ENCODE measurements at places on chromosomes 2 and 18.
A peak's percentile ranks its signal among the peaks of the same experiment; 100 is the strongest.

DNA sequence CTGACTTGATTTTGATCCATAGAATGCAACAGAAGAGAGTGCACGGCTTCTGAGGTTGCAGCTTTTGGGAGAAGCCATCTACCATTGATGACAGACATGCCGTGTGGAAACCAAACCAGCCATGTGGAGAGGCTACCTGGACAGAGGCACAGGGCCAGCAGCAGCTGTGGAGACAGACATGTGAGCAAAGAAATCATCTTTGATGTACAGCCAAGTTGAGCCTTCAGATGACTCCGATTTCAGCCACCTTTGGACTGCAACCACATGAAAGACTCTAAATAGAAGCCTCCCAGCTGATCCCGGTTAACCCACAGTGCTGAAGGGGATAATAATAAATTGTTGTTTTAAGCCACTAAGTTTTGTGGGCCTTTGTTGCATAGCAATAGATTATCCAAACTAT lies 54.2 kb downstream of the TSN start:
- DNase-seq = no peak

- DNase-seq = no peak
Observed at GRCh38 chr2:220279840-220280239, 652.4 kb downstream of the SLC4A3 start.

GRCh38 chr18:21548647-21549046 lies 51.9 kb downstream of the ESCO1 start:
- DNase-seq = no peak

GRCh38 chr18:50790948-50791347 lies 28.9 kb downstream of the MRO start:
- no peak for DNase-seq

GRCh38 chr18:46706968-46707367 lies 49.9 kb downstream of the ST8SIA5 start:
- peak; percentile 56 for DNase-seq

GRCh38 chr2:213733893-213734292 lies 449.6 kb downstream of the SPAG16 start:
- DNase-seq = no peak

- no peak for DNase-seq
Observed at GRCh38 chr18:4264347-4264791, 190.7 kb downstream of the DLGAP1 start.

GRCh38 chr2:56382466-56382865 lies 198.7 kb downstream of the CCDC85A start:
- no peak for DNase-seq

DNA sequence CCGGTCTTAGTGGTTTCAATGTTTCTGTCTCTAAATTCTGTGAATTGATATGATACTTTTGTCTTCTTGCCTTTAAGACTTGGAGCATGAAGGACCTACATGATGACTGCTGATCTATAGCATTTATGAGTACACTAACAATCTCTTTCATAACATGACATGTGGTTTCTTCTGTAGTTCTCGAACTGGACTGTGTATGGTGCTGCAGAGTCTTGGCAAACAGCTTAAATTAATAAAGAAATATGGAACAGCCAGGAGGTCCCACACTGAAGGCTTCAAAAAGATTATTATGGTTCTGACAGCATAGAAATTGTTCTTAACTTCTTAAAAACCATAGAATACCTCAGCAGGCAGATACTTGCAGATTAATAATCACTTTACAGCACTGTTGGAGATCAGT lies 145.0 kb downstream of the DCC start:
- DNase-seq = no peak

- DNase-seq = peak; percentile 77
Observed at GRCh38 chr2:170747921-170748320, 22.3 kb upstream of the ERICH2 start.

DNA sequence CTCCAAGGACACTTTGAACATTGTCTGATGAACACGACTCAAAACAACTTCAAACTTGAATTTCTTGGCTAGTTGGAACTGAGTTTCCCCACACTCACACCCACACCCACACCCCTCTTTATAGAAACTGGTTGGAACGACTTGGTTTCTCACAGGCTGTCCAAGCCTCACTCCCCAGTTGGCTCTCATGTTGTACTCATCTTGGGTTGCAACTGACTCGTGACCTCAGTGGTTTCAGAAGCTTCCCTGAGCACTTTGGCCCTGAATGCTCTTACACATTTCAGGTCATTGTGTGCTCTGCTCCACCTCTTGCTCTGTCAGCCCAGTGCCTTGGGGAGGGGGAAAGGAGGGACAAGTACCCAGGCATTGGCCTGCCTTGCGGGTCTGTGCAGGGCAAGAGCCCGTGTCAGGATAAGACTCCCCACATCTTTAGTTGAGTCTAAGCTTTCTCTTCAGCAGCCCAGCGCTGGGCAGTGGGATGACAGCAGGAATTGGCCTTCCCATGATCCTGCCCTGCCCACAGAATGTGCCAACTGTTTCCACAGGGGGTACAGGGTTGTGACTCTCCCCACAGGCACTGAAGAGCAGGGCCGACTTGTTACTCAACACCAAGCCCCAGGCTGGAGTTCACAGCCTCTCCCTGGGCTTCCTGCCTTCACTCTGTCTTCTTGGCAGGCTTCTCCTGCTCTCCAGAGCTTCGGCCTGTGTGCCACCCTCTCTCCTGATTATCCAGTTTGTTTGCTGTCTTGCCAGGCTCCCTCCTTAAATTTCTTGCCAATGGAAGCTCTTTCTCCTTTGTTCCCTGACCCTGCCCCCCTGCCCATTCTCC lies 104.6 kb downstream of the RTN4 start:
- DNase-seq = peak; percentile 89

GRCh38 chr2:26251893-26252292 lies 7.2 kb downstream of the HADHB start:
- DNase-seq = no peak

DNA sequence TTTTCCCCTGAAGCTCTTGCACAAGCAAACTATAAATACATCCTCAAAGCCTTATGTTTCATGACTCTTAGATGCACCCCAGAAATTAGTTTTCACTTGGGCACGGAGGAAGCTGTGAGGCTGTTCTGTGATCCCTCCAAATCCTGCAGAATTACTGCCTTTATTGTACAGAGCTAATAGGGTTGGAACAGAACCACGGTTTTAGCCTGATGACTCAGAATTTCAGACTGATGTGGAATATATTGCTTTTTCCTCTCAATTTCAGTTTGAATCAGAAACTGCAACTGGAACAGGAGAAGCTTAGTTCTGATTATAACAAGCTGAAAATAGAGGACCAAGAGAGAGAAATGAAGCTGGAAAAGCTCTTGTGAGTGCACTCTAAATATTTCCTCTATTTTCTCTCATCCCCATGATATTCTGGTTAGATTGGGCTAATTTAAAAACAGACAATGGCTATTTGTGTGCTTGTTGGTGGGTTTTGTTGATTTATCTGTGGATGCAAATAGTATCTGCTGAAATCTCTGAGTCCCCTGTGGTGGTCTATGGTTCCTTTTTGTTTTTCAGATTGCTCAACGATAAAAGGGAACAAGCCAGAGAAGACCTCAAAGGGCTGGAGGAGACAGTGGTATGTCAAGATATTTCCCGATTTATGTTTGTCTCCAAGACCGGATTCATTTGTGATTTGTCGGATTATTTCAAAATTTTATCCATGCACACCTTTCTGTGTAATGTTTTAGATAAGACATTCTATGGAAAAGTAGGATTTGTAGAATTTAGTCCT lies 38.2 kb upstream of the LYPD6B start:
- DNase-seq = no peak

DNA sequence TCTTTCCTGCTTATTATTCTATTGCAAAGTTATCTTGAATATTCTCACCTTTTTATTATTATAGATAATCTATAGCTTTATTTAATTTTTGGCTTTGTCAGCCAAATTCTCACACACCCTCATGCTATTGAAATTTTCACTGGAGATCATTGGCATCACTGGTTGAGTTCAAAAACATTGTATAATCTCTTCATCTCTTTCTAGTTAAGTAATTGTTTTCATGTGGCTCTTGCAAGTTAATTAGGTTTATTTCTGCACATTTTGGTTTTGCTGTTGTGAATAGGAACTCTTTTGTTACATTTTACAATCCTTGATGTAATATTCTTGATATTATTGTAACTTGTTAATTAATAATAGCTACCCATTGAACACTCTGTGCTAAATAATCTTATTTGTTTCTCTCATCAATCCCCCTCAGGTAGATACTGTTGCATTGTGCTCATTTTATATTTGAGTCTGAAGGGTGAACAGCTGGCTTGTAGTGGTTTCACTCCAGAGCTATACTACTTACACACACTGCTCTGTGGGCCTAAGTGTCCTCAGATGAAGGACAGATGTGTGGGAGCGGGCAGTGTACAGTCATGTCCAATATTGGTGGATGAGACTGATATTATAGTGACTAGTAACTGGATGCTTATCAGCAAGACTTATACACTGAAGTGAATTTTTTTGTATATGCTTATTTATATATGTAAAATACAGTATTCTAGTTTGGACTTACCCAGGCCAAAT lies 112.7 kb downstream of the LCLAT1 start:
- DNase-seq = no peak

GRCh38 chr2:207064128-207064690 lies 101.5 kb downstream of the KLF7 start:
- no peak for DNase-seq

DNA sequence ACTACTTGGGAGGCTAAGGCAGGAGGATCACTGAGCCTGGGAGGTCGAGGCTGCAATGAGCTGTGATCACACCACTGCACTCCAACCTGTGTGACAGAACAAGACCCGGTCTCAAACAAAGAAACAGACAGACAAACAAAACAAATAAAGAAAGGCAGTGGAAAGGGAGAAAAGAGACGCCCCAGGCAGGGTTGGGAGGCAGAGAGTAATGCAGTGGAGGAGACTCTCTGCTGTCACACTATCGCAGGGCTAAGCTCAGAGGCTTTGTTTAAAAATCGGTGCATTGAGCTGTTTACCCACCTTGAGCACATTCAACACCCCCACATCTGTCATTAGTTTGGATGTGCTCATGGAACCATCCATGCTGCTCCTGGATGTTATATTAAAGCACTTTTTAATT lies 84.2 kb upstream of the RMP24 start:
- DNase-seq = no peak

DNA sequence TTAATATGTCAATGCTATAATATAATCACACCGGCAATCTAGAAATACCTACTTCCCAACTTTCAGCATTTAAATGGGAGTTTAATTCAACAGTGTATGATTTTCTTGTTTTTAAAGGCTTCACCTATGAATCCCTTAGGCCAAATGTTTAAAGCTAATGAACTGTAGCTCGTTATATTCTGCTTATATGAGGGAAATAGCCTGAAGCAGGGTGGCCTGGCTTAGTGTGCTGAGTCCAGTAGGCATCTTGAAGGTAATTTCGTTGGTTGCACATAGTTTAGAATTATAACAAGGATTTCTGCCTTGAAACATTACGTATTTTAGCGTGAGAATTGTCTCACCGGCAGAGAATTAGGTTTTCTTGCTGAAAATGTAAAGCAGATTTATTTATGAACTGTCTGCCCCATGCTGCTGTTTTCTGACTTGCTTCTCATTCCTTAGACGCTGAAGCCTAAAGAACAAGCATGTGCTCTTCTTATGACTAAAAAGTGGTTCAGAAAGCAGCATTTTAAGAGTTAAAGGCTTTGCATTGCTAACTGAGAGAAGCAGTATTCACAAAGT lies 433.7 kb upstream of the RAB12 start:
- DNase-seq = no peak

DNA sequence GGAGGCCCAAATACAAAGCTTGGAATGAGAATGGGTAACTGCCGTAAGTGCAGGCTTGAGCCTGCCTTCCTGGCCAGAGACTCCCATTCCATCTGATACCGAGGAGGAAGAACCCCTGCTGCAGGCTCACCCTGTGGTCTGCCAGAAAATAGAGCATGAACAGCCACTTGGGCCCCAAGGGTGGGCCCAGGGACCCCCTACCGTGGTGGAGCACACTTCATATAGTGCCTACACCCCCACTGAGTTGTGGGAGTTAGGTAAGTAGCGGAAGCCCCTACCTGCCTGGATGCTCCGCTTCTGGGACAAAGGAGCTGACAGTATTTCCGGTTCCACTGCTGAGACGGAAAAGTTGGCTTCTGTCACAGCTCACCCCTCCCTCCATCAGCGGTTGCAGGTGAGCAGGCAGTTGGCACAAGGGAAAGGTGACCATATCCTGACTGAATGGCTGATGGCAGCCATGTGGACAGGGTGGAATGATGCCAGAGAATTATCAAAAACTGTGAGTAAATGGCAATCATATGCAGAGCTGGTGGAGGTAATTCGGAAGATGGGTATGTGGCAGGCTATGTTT lies 11.5 kb upstream of the C2orf42 start:
- DNase-seq = no peak

DNA sequence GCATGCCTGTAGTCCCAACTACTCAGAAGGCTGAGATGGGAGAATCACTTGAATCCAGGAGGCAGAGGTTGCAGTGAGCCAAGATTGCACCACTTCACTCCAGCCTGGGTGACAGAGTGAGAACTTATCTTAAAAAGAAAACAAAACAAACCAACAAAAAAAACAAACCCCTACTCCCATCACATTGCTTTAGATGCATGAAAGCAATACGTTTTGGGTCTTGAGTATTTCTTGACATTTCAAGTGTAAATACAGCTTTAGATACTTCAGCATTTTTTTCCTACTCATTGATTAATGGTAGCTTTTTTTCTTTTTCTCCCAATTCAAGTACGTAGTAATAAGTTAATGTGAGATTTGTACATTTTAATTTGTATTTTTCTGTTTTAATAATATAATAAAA lies 20.3 kb downstream of the RASGRP3 start:
- DNase-seq = no peak

DNA sequence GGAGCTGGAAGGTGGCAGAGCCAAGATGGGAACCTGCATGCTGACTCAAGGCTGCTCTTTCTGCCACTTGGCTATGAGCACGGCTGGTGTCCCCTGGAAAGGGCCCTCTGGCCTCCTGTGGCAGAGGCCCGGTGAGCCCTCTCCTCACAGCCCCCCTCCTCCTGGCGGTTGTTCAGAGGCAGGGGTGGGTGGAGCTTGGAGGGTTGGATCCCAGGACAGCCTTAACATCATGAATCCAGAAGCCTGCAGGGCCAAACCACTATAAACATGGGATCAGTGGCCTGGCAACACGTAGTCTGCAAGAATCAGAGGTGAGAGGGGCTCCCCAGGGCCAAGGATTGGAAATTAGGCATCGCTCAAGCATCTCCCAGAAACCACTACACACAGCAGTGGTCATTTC lies 48.5 kb upstream of the LOXHD1 start:
- no peak for DNase-seq

- DNase-seq = no peak
Observed at GRCh38 chr18:70553245-70553935, 264.5 kb downstream of the SOCS6 start.

- DNase-seq = no peak
Observed at GRCh38 chr18:68772268-68772667, 25.6 kb upstream of the CCDC102B start.

GRCh38 chr2:38978296-38978903 lies 88.7 kb downstream of the ARHGEF33 start:
- no peak for DNase-seq

- no peak for DNase-seq
Observed at GRCh38 chr18:3100498-3101132, 87.7 kb upstream of the LPIN2 start.

- no peak for DNase-seq
Observed at GRCh38 chr2:82694431-82694830, 1764.6 kb downstream of the SUCLG1 start.

GRCh38 chr2:109685453-109685852 lies 71.3 kb downstream of the SOWAHC start:
- DNase-seq = no peak

GRCh38 chr2:96816836-96817702 lies 1.0 kb downstream of the CNNM3 start:
- no peak for DNase-seq

Data from PC-9 (cell line).